HuH-7 (cell line): ENCODE measurements at places on chromosomes 2 and 18.
A peak's percentile ranks its signal among the peaks of the same experiment; 100 is the strongest.

DNA sequence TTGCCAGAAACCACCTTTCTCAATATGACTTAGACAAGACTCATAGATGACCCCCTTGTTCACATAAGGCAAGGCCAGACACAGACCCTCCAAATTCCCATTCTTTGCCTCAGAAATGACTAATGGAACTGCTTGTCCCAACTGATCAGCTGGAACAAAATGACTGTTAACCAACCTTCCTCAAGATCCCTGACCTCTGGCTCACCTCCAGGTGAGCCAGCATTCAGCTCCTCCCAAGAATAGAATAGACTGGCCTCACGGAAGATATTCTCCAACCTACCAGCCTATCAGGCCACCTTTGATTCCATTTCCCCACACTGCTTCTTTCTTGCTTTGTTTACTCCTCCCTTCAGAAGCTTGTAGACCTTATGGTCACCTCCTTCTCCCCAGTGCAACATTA is 195.7 kb upstream of the VWC2L start:
- no peak for DNase-seq

- no peak for DNase-seq
Measured at GRCh38 chr2:64223055-64223454, 78.8 kb upstream of the PELI1 start.

GRCh38 chr2:150705767-150706166 is 218.3 kb upstream of the RND3 start:
- no peak for DNase-seq

DNA sequence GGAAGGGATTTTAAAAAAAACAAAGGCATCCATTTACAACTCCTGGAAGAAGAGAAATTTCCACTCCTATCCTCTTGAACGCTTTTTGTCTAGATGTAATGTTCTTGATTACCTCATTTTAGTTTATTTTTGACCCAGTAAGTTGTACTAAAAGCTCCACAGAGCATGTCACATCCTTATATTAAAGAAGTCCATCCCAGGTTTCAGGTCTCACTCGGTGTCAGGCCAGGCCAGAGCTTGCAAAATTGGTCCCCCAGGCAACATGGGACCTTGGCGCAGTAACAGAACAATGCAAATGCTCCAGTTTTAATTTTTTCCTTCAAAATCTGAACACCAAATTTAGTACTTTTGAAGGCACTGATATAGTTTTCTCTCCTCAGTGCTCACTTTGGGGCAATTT is 218.4 kb upstream of the REV1 start:
- no peak for DNase-seq

DNA sequence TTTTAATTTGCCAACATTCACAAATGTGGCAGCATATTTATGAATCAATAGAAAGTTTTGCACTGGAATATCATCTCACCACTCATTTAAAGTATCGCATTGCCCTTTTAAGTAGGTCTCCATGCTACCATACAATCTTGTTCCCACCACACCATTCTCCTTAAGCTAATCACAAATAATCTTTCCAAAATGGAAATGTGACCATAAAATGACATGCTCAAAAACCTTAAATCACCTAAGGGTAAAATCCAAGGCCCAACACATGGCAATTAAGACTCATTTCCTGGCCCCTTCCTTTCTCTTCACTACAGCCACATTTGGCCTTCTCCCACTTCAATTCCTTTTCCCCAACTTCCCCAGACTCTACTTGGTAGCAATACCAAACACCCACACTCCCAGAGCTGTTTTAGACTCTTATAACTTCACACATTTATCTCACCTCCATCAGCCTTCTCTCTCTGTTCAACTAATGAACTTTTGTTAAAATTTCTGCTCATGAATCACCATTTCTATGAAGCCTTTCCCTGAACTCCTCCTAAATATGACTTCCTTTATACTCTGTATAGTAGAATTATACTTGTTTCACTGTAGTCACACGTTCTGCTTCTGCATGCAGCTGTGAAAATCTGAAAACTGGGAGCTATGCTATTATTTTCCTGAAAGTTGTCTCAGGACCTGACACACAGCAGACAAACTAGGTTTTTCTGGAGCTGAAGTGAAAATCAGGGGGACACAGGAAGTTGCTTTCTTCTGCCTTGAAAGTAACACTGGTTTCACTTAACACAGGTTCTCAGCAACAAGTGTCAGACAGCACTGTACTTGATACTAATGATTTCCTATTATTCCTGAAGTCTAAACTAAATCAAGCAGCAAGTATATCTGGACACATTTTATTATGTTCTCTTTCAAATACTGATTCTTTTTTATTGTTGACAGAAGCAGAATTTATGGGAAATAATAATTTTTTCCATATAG is 303.9 kb downstream of the ZEB2 start:
- no peak for DNase-seq

- DNase-seq, result no peak
Measured at GRCh38 chr2:192159208-192159607, 35.5 kb downstream of the TMEFF2 start.

- DNase-seq, result no peak
Measured at GRCh38 chr18:77103187-77103850, 29.3 kb downstream of the MBP start.

GRCh38 chr2:118554616-118555015 is 292.8 kb downstream of the EN1 start:
- no peak for DNase-seq

DNA sequence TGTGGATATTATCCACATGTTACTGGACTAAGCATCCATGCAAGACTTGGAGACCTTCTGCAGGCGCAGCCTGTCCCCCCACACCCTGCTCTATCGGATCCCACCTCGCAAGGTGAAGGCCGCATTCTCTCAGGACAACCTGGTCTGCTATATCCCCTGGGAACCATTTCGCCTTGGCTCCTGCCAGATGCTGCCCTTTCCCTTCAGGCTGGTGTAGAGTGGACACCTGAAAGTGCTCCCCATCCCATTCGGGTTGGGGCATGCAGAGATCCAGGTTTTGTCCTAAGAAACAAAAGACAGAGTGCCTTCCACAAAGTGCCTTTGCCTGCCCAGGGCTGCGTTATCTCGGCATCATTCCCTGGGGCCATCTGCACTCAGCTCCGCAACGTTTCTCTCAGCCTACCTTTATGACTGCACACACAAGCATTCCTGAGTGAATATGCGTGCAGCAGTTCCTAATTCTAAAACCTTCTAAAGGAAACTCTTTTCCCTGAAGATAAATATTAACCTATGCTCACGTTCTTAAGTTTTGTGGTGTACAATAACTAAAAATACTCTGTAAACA is 20.5 kb downstream of the FHL2 start:
- DNase-seq, result no peak

GRCh38 chr2:42648796-42649195 is 80.4 kb downstream of the MTA3 start:
- no peak for DNase-seq

DNA sequence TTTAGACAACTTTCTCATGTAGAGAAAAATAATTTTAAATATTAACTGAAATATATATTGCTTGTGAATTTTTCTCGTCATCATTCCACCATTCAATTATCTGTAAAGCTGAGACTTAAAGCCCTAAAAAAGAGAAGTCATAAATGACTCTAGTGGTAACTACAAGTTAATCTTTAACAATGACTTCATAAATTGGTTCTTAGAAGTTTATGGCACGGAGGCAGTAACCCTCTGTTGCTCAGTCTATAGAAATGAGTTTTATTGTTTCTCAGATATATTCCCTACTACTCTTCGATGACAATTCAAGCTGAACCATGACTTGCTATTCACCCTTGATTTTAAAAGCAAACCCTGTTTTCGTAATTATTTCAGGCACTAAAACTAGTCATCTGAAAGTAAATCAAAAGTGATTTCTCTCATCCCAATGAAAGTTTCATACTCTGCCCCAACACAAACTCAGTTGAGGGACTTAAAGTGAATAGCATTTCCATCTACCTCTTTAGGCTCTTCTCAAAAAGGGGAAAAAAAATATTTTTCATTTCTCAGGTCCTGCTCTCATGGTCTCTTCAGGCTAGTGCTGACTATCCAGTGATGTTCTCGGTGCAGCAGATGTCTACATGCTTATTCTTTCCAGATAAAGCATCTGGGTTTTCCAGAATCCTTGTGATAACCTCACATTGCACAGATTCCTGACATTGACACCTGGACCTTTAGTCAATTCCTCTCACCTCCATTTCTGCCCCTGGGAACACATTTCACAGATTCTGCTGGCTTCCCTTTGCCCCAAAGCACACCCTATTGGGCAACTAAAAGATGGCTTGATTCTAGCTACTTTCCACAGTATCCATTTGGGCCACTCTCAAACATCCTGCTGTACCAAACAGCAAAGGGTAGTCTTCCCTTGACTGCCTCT is 207.8 kb upstream of the LRATD1 start:
- DNase-seq, result peak; percentile 11
